ENCODE measurements at places on chromosomes 16 and 17.

DNA sequence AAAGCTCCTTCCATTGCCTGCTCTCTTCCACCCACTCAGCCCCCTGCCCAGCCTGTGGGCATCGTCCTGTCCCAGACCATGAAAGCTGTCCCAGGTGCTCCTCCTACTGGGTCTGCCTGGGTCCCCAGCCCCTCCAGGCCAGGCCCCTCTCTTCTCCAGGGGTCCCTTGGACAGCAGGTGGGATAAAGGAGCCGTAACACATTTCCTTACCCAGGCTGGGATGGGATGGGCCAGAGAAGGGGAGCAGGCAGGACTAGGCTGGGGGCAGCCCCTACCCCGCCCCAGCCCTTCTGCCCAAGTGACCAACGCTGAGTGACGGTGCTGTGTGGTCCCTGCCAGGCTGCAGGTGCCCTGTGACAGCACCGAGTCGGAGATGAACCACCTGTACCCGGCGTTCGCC is 80.1 kb downstream of the MGAT5B start:
- DNase-seq = no peak

DNA sequence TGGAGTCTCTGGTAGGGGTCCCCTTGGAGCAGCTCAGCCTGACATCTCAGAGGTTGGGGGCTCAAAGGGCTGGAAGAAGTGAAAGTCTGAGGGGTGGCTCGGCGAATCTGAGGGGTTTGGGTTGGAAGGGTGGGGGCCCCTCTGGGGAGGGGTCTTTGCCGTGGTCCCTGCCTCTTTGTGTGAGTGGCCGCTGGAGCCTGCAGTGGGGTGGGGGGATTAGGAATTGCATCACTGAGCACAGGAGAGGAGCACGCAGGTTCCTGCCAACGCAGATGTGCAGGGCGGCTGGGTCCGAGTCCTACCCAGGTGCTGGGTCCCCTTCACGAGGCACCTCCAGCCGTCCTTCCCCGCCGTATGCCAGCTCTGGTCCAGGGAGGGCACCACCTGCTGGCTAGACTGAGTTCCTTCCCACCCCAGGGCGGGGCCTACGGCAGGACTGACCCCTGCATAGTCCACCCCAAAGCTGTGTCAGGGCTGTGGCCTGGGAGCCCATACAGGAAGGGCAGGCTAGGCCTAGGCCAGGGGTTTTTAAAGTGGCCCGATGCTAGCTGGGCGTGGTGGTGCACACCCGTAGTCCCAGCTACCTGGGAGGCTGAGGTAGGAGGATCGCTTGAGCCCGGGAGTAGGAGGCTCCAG is 9.9 kb downstream of the FMNL1 start:
- DNase-seq = no peak

- DNase-seq = no peak
These were observed 19.6 kb upstream of the SLC35B1 start for GRCh38 chr17:49727380-49727779.

DNA sequence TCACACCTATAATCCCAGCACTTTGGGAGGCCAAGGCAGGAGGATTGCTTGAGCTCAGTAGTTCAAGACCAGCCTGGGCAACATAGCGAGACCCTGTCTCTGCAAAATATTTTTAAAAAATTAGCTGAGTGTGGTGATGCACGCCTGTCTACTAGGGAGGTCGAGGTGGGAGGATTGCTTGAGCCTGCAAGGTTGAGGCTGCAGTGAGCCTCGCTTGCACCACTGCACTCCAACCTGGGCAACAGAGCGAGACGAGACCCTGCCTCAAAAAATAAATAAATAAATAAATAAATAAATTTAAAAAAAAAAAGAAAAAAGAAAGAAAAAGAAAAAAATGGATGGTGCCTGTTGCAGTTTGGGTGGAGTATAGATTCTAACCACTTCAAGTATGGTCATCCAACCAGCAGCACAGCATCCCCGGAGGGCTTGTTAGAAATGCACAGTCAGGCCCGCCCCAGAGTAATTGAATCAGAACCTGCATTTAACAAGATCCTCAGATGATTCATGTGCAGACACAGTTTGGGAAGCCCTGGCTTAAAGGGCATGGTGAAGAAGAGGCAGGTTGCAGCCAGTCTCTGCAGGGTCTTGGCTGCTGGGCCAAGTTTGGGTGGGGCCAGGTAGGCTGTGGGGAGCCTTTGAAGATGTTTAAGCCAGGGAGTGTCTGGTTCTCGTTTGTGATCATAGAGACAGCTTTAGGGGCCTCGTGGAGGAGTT is 40.8 kb downstream of the MRC2 start:
- no peak for DNase-seq

DNA sequence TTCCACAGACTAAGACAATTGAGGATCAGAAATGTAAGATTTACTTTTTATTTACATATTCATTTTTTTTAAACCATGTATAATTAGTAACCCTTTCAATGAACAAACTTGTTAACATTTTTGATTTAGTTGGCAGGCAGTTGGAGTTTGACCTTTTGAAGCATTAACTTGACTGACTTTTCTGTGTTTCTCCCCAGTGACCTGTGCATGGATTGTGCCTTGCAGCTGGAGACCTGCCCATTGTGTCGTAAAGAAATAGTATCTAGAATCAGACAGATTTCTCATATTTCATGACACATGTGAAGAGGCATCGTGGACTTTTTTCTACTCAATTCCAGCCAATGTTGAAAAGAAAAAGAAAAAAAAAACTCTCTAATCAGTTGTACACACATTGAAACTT is 6.4 kb upstream of the ARL2BP start:
- DNase-seq = no peak

GRCh38 chr16:54954220-54954619 is 23.6 kb downstream of the IRX5 start:
- DNase-seq = no peak

DNA sequence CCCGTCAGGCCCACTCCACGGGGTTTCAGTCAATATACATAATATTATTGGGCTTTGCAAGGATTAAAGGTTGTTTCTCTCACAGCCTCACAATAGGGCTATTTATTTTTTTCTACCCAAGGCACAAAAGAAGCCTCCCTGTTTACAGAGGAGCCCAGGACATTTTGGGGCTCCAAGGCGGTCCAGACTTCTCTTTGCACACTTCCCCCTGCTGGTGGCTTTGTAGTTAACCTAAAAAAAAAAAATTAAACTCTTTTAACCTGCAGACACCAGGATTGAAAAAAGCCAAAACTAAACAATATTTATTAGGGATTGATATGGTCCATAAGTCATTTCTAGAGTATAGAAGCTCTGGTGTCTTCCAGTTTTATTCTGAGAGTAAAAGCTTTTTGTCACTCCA is 169.7 kb upstream of the ZFHX3 start:
- no peak for DNase-seq

DNA sequence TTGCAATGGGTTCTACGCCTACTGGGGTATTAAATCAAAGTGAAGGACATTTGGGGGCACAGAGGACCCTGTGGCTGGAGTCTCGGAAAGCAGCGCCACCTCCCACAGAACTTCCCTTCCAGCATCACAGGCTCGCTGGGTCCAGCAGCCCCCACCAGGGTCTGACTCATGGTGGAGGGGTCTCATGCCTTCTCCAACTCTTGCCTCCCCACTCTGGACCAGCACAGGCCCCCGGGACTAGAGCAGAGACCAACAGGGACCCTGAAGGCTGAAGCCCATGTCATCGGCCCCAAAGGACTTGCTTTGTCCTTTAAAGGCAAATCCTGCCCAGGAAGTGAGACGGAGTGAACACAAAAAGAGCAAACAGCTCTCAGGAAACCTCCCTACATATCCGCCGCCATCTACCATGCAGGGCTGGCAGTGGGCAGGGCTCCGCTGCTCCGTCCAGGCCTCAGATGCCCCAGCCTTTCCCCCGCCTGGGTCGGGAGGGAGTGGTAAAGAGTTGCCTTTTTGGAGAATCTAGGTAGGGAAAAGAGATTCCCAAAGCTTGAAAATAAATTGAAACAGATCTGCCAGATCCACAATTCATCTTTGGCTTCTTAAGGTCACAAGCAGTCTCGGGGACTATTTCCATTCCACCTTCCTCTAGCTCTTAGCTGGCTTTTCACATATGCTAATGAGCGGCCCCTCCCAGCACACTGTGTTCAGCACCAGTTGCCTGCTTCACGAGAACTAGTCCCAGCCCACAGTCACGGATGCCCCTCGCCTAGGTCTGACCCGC is 2.1 kb upstream of the GPRC5C start:
- DNase-seq = no peak

DNA sequence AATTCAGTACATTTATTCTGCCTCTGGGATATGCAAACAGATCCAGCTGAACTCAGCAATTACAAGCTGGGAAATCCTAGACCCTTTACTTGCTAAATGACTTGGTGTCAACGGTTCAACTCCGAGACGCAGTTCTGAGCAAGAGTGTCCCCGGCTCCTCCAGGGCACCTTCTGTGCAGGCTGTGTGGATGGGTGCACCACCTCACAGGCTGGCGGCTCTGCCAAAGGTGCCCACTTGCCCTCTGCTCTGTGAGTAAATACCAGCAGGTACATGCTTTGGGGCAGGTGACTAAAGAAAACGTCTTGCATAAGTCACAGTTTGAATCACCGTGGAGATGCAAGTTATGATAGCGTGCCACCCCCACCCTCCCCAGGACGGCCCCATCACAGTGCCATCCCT is 23.3 kb downstream of the MAP1LC3B start:
- DNase-seq = no peak

Data from astrocyte (in vitro differentiated cells and primary cell).